COLO829 (cell line): ENCODE measurements at places on chromosomes 3 and 15.
A peak's percentile ranks its signal among the peaks of the same experiment; 100 is the strongest.

DNA sequence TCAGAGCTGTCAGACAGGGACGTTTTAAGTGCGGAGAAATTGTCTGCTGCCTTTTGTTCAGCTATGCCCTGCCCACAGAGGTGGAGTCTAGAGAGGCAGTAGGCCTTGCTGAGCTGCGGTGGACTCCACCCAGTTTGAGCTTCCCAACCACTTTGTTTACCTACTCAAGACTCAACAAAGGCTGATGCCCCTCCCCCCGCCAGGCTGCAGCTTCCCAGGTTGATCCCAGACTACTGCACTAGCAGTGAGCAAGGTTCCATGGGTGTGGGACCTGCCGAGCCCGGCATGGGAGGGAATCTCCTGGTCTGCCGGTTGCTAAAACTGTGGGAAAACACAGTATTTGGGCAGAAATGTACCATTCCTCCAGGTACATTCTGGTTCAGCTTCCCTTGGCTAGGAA lies 282.1 kb downstream of the VGLL3 start:
- no peak for DNase-seq

GRCh38 chr3:133276594-133276993 lies 123.3 kb upstream of the BFSP2 start:
- DNase-seq: no peak

DNA sequence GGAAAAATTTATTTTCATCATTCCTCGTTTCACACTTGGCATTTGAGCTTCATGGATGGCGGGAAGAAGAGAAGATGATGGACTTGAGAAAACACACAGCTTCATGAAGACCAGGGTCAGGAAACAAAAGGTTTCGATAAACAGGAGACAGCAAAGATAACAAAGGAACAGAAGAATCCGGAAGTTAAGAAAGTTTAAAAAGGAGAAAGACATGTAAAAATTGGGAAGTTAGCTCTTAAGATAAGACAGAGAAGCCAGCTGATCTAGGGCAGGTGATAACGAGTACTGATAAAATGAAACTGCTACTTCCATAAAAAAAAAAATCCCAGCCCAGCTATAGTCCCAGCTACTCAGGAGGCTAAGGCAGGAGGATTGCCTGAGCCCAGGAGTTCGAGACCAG lies 23.9 kb downstream of the IL5RA start:
- DNase-seq: no peak

GRCh38 chr3:190680691-190681090 lies 166.8 kb downstream of the IL1RAP start:
- no peak for DNase-seq

DNA sequence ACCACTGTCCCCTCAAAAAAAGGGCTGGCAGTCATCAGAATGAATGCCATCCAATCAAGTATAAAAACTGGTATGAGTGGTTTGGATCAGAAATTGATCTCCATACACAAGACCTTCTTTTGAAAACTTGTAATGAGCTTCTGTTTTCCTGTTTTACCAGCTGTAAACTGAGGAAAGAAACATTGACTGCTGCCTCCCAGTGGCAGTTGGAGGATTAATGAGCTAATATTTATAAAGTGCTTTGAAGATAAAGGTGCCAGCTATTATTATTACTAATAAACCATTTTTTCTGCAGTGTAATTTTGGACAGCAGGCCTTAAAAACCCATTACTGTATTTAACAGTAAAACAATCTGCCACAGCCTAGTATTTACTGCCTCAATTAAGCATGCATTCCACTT lies 11.4 kb downstream of the CHL1 start:
- no peak for DNase-seq

DNA sequence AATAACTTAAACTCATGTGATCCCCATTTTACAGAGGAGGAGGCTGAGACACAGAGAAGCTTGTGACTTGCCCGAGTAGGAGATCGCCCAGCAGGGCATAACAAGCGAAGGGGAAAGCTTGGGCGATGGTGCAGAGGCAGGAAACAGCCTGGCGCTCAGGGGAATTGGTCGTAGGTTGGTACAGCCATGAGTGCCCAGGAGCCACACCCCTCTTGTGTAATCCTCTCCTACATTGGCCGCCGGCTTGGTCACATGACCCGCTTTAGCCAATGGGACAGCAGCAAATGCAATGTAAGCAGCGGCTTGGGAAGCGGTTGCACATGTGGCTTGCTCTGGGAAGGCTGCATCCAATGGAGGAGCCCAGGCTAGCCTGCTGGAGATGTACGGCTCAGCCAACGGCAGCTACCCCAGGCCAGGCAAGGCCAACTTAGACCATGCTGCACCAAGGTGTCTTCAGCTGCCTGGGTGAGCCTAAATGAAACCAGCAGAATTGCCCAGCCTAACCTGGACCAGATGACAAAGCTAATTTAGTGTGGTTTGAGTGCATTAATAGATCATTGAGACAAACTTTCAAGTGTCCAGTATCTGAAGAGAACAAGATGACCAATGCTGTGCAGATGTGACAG lies 50.3 kb upstream of the SLC6A6 start:
- no peak for DNase-seq

GRCh38 chr3:120451806-120452205 lies 1.0 kb upstream of the FSTL1 start:
- DNase-seq: no peak

DNA sequence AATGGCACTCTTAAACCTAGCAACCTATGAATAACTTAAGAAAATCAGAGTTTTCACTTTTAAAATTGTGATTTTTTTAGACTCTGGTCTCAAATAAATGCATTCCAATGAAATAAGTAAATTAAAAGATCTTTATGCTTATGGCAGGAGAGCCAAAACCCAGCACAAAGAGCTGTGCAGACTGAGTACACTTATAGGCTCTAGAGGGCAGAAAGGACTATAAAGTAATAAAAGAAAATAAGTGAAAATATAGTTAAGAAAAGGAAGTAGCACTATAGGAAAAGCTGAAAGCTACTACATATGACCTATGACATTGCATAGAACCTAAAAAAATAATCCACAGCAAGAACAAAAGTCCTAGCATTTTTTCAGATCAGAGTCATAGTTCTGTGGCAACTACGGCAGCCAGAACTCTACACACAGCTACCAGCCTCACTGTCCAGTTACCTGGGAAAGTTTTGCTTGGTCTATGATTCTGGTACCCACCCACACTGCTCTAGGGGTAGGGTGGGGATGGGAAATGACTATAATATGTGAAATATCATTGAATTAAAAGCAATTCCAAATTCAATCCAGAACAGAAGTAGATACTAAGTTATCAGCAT lies 30.5 kb downstream of the CLASP2 start:
- DNase-seq: no peak

DNA sequence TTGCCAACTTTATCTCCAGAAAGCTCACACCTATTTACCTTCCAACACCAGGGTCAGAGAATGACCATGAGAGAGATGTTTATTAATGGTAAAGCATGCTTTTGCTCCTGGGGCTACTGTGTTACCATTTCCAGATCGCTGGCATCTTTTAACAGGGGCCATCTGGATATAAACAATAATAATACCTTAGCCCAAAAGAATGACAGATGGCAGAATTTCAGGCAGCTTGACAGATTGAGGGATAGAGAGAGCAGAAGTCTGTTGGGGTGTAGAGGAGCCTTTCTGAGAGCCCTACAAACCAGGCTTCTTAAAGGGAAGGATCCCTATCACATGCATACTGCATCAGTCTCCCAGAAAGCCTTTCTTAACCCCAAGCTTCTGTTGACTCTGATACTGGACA lies 17.7 kb downstream of the RBP1 start:
- DNase-seq: no peak

GRCh38 chr3:14458434-14459275 lies 56.2 kb downstream of the SLC6A6 start:
- DNase-seq: no peak

- no peak for DNase-seq
These were observed 7.4 kb upstream of the ZNF774 start for GRCh38 chr15:90344662-90345061.

DNA sequence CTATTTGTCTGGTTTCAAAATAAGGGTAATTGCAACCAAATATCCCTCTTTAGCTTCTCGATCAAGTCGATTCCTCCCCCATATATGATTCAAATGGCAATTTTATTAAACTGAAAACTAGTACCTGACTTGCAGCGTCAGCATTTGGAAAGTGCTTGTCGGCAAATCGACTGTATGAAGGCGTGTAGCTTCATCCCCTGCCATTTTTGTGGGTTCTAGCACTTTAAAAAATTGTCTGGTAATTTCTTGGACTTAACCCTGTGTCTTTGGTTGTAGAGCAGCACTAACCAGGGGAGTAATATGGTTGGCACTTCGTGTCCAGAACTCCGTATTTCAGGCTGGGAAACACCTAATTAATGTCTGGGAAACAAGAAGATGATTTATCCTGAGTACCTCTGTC lies 573 bp downstream of the MME start:
- no peak for DNase-seq

DNA sequence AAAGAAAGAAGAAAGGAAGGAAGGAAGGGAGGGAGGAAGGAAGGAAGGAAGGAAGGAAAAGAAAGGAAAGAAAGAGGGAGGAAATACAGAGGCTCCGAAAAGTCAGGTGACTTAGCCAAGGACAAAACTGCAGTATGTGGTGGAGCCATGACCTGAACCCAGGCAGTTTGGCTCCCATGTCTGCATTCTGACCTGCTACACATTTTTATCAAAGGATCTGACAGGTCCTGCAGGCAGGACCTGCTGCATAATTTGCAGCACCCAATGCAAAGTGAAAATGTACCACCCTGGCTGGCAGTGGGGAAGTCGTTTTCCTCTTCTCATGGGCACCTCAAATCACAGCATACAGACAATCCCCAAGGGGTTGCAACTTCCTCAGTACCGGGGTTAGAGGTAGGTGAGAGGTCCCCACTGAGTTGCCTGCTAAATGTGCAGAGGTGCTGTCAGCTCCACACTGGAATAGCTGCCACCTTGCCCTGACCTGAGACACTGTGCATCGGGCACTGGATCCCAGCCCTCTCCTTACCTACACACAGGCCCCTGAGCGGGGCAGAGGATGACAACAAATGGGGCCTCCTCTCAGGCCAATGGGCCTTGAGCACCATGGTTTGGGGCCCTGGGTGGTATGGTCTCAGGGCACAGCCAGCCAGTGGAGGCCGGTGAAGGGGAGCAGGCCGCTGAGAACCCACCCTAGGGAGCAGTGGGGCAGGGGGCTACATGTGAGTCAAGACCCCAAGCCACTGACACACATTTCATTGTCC lies 175.1 kb downstream of the SHQ1 start:
- DNase-seq: no peak

DNA sequence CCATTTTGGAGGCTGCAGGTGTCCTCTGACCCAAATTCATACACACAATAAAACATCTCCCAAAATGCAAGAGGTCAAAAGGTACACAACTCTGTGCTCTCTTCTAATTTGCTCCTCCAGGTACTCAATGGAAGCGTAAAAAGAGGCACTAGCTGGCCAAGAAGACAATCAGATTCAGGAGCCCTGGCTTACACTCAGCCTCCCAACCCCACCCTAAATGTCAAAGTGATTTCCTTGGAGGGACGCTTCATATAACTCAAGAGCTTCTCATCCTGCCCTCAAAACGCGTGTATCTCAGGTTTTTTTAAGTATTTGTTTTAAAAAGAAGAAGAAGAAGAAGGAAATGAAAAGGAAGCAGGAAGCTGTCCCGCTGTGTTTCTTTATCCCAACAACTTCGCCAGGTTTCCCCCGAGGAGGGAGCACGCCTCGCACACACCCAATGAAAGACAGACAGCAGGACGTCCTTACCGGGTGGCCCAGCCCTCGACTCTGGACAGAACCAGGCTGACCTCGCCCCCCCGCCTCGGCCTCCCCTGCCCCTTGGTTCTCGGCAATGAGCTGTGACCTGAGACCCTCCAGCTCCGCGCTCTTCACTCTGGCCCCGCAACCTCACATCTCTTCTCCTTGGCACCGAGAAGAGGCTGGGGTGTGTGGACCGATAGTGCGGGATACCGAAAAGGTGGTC lies 620.7 kb upstream of the ZNF385D start:
- no peak for DNase-seq

DNA sequence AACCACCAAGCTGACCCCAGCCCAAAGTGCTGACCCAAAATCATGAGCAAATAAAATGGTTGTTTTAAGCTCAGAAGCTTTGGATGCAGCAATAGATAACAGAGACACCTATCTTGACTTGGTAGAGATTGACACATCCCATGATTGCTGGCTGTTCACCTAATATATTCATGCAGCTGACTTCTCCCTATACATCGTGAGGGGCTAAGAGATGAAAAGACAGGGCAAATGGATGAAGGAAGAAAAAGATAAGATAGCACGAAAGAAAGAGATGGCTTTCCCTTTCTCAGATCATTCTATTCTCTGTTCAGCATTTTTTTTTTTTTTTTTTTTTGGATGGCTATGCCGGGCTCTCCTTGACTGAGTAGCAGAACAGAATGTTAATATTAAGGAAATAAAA lies 141.5 kb upstream of the ADAMTS9 start:
- no peak for DNase-seq

GRCh38 chr3:113736548-113737089 lies 9.4 kb downstream of the NAA50 start:
- DNase-seq: peak; percentile 50

- DNase-seq: peak; percentile 45
These were observed 9.5 kb downstream of the CA12 start for GRCh38 chr15:63372018-63372705.

- DNase-seq: no peak
These were observed 13.4 kb downstream of the SEC62 start for GRCh38 chr3:169980055-169980454.

DNA sequence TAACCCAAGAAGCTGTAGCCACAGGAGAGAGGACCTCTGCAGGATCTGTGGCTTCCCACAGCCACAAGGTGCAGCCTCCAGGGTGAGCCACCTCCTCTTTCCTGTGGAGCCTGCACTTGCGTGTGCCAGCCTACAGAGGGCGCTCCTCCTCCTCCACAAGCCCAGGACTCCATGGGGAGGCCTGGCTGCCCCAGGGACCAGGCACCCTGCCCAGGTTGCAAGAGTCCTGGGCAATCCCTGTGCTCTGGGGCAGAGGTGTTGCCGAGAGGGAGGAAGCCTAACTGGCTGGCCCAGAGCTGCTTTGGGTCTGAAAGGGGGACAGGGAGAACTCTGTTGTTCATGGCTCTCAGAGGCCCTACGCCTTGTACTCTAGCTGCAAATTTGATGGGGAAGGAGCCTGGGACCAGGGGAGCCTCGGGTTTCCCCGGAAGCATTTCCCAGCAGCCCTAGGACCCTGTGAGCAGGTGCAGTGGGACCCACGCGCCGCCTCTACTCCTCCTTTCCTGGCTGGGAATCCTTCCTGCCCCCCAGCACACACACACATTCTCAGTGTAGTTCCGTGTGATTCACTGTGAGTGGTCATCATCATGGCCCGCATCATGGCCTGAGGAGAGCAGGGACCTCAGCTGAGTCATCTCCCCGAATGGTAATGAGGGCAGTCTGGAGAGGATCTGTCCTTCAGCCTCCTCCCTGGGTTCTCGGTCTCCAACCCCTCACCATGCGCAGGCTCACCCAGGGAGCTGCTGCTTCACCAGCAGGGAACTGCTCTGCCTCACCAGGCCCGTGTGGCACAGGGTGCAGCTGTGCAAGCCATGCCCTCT lies 24.3 kb downstream of the TBC1D21 start:
- DNase-seq: peak; percentile 55

DNA sequence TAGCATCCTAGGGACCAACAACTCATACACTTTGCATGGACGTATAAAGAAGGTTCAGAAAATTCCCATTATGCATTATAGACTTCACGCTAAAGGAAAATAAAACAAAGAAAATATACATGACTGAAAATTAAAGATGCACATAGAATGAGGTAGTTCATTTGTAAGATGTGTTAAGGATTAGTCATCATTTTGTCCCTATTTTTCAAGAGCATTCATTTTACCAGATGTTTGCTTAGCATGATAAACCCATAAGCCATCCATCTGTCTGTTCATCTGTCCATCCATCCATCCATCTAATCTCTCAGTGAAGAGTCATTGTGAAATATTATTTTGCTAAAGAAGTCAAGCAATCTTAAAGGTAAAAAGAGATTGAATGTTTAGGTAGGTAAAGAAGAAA lies 80.3 kb downstream of the TFG start:
- no peak for DNase-seq
